ENCODE measurements at places on chromosomes 3 and 15.

- no peaks in the 10 kb centered on the region for H3K27me3 ChIP-seq
- H3K4me1 ChIP-seq, result peaks cover 6% of the 10 kb centered on the region
- H3K36me3 ChIP-seq, result peaks cover 28% of the 10 kb centered on the region
These were observed 6.3 kb downstream of the TSEN2 start for GRCh38 chr3:12490547-12490946.

- no peak overlapping the region for H3K27ac ChIP-seq
- peaks cover 4% of the 10 kb centered on the region for H3K4me1 ChIP-seq
- no peak overlapping the region for H3K4me3 ChIP-seq
- H3K36me3 ChIP-seq, result peaks cover 15% of the 10 kb centered on the region
These were observed 45.0 kb downstream of the TNK2 start for GRCh38 chr3:195863121-195864061.

DNA sequence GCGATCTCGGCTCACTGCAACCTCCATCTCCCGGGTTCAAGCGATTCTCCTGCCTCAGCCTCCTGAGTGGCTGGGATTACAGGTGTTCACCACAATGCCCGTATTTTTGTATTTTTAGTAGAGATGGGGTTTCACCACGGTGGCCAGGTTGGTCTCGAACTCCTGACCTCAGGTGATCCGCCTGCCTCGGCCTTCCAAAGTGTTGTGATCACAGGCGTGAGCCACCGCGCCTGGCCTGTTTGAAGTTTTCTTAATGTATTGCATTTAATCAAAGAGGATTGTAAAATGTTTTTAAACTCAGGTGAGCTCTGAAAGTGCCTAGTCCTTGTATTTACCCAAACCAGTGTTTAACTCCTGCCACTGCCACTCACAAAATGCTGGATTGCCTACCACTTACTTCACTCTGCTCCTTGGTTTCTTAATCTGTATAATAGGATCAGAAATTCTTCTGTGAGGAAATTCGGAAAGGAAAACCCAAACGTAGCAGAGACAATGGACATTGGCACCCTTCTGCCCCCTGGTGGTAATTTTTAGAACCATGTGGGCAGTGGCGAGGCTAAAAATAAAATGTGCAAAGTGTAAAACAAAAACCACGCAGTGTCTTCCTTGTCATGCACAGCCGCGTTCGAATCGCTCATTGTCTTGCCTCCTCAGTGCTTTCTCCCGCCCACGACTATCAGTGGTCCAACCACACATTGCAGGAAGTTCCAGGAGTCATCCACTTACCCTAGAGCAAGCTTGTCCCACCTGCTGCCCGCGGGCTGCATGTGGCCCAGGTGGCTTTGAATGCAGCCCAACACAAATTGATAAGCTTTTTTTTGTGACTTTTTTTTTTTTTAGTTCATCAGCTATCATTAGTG lies 27.3 kb downstream of the CEP19 start:
- peaks cover 12% of the 10 kb centered on the region for H3K36me3 ChIP-seq
- DNase-seq, result peak; percentile 80
- H3K27me3 ChIP-seq, result no peaks in the 10 kb centered on the region
- H3K4me3 ChIP-seq, result peak overlapping the region; percentile 43
- H3K4me1 ChIP-seq, result peaks cover 29% of the 10 kb centered on the region
- peak overlapping the region; percentile 78 for H3K27ac ChIP-seq

DNA sequence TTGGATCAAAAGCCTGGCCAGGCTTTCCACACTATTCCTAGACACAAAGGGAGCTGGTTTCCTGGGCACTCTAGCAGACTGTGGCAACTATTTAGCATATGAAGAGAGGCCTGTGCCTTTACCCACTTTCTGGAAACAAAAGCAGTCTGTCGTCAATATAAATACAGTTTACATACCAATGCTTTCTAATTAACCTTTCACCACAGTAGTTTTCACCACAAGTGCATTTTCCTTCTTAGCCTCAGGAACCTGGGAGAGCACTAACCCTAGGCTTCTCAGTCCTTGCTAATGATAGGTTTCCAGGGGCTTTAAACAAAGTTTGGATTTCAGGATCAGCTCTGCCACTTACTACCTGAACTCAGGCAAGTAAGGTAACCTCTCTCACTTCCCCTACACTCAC lies 499.1 kb downstream of the MAGI1 start:
- H3K4me1 ChIP-seq, result no peaks in the 10 kb centered on the region
- DNase-seq, result no peak
- no peaks in the 10 kb centered on the region for H3K36me3 ChIP-seq
- H3K27me3 ChIP-seq, result no peaks in the 10 kb centered on the region

DNA sequence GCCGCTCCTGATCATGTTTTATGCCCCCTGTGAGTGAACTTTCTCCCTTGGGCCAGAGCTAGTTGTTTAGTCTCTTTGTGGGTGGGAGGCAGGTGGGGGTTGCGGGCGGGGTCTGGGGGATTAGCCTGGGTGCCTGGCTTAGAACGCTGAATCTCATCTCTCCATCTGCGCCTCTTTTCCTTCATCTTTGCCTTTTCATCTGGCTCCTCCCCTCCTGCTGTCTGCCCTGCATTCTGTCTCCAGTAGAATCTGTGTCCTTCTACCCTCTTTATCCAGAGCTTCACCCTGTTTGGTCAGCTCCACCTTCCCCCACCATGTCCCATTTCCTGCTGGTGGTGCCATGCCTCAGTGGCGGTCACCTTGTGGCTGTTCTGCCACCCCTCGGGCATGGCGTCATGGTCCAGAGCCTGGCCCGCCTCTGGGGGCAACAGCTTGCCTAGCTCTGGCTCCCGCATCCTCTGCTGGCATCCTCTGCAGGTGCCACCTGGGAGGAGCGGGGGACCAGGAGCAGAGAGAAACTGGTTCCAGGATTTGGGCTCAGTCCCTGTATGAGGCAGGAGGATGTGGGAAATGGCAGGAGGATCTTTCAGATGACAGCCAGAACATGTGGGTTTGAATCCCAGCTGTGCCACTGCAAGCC lies 44.3 kb downstream of the PDIA5 start:
- peaks cover 10% of the 10 kb centered on the region for H3K36me3 ChIP-seq
- no peak overlapping the region for H3K4me3 ChIP-seq
- peaks cover 19% of the 10 kb centered on the region for H3K4me1 ChIP-seq
- DNase-seq, result no peak
- H3K27me3 ChIP-seq, result no peaks in the 10 kb centered on the region

DNA sequence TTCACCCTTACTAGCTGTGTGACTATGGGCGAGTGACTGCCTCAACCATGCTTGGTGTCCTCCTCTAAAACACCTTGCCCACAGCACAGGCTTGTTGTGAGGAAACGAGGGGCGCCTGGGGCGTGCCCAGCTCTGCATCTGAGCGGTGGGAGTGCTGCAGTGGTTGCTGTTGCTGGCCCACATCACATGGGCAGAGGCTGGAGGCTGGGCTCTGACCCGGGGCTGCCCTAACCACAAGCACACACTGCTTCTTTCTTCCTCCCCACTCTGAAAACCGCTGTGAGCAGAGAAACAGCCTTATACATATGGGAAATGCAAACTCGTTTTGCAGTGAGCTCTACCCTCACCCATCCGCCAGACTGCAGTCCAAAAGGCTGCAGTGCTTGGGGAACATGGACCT lies 74.8 kb upstream of the RPL32 start:
- peak; percentile 85 for DNase-seq
- no peaks in the 10 kb centered on the region for H3K27me3 ChIP-seq
- peaks cover 31% of the 10 kb centered on the region for H3K4me1 ChIP-seq
- H3K27ac ChIP-seq, result peak overlapping the region; percentile 65
